Activated naive CD8-positive, alpha-beta T cell treated with anti-CD3 and anti-CD28 coated beads, Interleukin-2, amount 50 U/mL, for 24 hours (primary cell): ENCODE measurements at places on chromosomes 11 and 22.

DNA sequence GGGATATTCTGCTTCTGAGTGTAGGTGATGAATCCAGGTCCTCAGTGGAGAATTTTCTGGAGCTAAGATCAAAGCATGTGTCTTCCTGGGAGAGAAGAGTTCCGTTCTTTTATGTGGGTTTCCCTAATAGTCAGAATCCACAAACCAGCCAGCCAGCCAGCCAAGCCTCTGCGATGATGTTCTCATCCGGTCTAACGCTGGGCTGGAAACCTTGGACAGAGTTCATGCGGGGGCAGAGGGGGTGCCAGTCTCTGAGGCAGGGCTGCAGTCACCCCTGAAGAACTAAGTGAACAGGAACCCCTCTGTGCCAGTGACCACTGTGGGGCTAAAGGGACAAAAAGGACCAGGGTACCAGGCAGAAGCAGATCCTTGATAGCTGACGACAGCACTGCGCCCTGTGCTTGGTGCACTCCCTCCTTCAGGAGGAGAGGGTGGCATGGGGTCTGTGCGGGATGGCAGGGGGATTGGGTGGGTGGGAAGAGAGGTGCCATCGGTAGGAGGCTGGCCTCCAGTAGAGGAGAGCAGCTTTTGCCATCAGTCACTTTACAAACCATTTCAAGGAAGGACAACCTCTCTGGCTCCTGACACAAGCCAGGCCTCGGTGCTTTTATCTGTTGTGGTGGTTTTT is 27.1 kb downstream of the ADAMTS15 start:
- DNase-seq: no peak

DNA sequence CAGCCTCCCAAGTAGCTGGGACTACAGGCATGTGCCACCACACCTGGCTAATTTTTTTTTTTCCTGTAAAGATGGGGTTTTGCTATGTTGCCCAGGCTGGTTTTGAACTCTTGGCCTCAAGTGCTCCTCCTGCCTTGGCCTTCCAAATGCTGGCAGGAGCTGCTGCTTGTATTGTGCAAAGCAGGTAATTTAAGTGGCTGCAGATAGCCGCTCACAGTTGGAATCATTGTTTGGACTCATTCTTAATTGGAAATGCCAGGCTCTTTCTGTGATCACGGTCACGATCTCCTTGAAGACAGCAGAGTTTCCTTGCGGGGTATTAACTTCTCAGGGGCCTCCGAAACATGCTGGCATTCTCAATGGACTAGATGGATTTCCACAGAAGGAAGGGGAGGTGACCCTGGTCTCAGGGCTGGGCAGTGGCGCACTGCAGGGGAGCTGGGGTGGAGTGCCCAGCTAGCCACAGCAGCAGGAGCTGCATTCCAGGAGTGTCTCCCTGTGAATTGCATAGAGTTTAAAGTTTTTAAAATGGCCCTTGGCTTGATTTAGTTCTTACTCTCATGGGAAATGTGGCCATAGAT is 136.1 kb downstream of the MORC2 start:
- no peak for DNase-seq

DNA sequence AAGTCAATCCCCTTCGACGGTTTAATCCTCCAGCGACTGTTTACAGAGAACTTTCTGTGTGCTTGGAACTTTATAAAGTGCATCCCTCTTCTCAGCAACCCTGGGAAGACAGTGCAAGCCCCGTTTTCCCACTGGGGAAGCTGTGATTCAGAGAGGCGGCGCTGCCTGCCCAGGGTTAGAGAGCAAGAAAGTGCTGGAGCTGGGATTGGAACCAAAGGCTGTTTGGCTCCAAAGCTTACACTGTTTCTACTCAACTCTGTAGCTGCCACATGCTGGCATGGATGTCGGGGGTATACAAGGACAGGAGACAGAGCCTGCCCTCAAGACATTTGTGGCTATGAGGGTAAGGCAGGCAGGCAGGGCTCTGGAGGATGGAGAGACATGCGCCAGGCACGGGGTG is 13.0 kb downstream of the FBLN1 start:
- DNase-seq: no peak

DNA sequence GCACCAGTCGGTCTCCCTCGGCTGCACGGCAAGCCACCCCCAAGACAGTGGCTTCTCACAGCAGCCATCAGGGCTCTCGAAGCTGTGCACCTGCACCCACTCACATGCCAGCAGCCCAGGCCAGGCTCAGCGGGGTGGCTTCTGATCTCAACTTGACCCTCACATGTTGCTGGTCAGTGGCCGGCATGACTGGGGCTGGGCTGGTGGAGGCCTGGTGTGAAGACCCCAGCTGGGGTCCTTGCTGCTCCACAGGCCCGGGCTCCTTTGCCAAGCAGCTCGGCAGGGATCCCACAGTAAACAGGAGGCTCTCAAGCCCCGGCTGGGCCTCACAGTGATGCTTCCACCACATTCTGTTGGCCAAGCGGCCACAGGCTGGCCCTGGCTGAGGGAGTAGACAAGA is 128.2 kb downstream of the BRD1 start:
- no peak for DNase-seq

- DNase-seq: no peak
Measured at GRCh38 chr22:34356481-34356880, 436.2 kb upstream of the LARGE1 start.
